ENCODE measurements at places on chromosomes 2 and 18.

GRCh38 chr2:121897335-121897970, 142.0 kb downstream of the TSN start:
- no peak for DNase-seq

- DNase-seq, result no peak
These were observed 1533.6 kb downstream of the LRP1B start for GRCh38 chr2:140597205-140597604.

DNA sequence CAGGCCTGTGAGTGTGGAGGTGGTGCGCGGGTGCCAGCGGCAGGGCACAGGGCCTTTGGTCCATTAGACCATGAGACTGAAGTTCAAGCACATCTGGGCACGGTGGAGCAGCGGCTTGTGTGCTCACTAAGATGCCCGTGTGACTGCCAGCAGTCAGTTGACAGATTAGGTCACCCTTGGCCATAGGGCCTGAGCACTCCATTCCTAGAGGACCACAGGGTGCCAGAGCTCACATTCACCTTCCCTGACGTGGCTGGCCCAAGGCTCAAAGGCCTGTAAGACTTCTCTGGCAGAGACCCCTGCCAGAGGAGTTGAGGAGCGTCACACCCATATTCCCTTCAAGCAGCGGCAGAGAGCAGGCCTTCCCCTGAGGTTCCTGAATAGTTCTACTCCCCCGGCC, 650 bp downstream of the LHCGR start:
- DNase-seq, result no peak

DNA sequence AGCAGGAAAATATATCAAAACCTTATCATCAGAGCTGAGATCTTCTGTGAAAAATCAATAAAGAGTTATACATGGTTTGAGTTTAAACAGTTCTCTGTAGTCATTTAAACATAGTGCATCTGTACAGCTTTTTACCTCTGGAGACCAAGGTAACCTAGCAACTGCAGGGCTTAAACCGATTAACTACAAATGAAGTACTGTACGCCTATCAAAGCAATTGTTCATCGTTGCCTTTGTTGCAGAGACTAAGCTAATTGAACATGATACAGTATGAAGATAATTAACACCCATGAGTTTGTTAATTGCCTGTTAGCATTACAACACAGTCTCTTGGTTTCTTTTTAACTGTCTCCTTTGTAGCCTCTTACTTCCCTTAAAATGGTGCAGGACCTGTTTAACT, 147.9 kb downstream of the LNPK start:
- no peak for DNase-seq
